ENCODE measurements at places on chromosomes 2 and 18.

DNA sequence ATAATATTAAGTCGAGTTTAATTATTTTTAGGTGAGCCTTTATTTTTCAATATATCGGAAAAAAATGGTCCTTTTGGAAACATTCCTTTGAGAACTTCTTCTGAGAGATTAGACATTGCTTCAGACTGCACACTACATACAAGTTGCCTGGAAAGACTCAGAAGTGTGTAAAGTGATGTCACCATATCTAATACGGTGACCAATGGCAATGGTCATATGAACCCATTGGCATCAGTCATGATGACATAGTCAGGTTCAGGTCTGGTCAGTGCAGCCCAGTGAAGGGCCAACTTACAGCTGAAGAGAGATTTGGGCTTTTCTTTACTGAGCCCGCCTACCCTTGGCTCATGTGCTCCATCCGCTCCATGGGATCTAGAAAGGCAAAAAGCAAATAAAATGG, 283.5 kb upstream of the EPAS1 start:
- DNase-seq = no peak

DNA sequence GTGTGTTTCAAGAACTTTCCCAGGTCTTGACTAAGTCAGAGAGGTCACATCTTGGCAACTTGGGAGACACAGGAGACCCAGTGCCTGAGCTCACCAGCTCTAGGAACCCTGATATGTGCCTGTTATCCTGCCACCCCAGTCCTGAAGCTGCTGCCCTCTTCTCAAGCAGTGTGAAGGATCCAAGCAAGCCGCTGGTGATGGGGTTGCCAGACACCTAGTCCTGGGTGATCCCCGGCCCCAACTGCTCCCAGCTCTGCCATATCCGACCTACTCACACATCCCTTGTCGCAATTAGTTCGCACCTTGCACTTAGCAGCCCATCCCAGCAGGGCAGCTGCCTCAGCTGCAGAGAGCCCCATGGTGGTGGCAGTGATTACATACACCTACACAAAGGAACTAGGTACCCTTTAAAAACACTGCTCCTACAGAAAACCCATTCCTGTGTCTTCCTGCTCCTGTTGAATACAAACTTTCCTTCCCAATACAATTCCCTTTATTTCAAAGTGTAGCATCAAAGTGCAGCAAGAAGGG, 247.2 kb upstream of the RAB12 start:
- DNase-seq = no peak

GRCh38 chr18:44915661-44916060, 235.0 kb downstream of the SETBP1 start:
- no peak for DNase-seq

DNA sequence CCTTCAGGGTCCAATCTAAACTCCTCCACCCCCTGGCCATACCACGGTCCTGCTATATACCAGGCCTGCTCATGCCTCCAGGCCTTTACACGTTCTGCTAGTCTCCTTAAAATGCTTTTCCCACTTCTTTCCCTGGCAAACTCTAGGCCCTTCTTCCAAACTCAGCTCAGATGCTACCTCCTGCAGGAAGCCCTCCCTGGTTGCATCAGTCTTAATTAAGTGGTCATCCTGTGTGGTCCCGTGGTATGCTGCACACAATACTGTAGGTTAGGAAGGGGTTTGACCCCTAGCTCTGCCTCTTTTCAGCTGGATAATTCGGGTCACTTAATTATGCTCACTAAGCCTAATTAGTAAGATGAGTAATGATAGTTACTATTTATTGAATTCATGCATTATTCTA, 85.9 kb upstream of the SP3 start:
- DNase-seq = no peak

GRCh38 chr2:192499476-192499875, 304.7 kb upstream of the TMEFF2 start:
- DNase-seq = peak; percentile 0

DNA sequence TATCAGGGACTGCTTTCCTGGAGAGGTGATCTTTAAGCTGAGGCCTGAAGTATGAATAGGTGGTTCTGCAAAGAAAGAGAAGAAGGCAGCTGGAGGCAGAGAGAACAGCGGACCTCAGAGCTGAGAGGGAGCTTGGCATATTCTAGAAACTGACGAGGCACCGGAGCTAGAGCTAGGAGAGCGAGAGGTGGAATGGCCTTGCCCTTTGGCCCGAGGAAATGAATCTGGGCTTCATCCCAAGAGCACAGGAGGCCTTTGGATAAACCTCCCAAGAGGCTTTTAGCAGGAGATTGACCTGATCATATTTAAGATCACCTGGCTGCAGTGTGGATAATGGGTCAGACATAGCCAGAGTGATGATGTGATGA, 7.9 kb downstream of the DYSF start:
- no peak for DNase-seq

DNA sequence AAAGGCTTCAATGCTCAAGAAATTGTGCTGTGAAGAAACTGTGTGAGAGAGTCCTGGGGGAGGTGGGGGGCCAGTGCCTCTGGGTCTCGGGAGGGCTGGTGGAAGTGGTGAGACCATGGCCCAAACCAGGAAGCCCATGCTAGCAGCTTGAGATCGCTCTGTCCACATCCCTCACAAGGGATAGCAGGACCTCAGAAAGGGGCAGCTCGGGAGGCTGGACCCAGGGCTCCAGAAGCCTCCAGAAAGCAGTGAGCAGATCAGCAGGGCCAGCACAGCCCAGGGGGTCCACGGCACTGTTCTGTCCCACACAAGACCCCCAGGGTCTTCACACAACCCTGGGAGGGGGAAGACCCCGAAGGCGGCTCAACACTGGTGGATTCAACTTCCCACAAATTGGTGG, 24.1 kb downstream of the ST8SIA5 start:
- DNase-seq = no peak

- no peak for DNase-seq
Measured at GRCh38 chr18:3690764-3691066, 240.7 kb downstream of the TGIF1 start.

DNA sequence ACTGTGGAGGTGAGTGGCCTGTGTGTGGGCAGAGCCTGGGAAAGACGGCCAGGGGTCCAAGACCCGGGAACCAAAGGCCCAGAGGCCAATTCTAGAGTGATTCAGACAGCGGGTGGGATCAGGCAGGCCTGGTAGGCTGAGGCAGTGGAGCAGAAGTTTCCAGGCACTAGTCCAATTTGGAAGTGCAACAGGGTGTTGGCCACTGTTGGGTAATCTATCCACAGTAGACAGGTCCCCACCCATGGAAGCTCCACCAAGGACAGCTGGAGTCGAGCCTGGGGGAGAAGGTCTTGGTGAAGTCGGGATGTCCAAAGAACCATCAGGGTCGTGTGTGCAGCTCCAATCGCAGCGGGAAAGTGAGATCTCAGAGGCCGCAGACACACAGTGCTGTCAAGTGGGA, 125.8 kb upstream of the COPS8 start:
- DNase-seq = no peak

- DNase-seq = no peak
Measured at GRCh38 chr18:71837547-71837946, 706.6 kb downstream of the CBLN2 start.

DNA sequence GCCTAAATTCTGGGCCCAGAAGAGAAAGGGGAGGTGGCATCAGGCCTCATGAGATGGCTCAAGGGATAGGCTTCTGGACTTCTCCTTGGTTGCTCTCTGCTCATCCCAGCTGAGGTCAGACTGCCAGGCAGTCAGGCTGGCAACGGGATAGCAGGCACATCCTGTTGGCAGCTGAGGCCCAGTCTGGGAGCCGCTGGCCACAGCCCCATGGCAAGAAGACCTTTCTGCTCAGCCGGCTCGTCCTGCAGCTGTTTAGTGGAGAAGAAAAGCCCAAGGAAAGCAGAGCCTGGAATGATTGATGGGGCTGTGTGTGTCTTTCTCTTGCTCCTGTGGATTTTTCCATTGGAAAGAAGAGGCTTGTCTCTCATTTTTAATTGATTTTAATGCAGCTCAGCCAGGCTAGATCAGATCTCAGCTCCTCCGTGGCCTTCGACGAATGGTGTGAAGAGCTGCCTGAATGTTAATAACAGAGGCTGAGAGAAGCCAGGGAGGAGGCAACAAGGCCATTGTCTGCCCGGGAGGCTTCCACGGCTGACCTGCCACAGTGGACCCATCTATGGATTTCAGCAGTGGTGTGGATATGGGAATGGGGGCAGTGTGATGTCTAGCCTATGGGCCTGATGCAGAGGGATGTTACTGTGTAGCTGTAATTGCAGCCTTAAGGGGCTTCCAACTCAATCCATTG, 99.5 kb downstream of the HS1BP3 start:
- no peak for DNase-seq

DNA sequence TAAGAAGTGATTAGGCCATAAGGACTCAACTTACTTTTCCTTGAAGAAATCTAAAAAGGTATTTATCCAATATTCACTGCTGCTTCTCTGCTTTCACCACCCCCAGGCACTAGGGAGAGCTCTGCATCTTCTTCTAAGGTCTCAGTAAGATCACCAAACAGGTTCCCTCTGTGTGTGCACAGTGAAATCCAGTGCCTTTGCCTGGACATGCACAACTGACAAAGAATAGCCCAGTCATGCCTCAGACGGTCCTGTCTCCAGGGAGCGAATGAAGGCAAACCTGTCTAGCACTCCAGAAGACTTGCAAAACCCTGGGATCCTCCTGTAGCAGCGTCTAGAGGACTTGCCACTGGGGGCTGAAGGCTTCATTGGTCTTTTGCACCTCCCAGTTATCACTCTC, 344.5 kb upstream of the LRATD1 start:
- DNase-seq = peak; percentile 78

GRCh38 chr2:218196974-218197373, 20.0 kb upstream of the ARPC2 start:
- no peak for DNase-seq

GRCh38 chr18:58941426-58942099, 76.9 kb downstream of the ZNF532 start:
- DNase-seq = no peak

DNA sequence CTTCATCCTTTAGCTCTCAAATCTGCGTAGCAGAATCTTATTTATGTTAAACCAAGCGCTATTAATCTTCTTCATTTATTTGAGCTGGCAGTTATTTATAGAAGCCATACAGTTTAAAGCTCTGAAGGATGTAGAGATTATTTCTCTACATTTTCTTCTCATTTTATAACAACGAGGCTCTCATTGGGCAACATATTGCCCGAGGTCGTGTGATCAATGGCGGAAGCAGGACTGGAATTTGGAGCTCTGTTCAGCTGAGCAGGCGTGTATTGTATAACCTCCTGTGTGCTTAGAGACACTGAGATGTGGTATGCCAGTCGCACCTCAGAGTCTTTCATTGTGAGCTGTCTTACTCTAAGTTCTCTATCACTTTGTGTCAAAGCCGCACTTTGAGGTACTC, 17.5 kb upstream of the DRC1 start:
- DNase-seq = peak; percentile 31

- DNase-seq = no peak
Measured at GRCh38 chr2:158719403-158719802, 75.7 kb upstream of the DAPL1 start.

DNA sequence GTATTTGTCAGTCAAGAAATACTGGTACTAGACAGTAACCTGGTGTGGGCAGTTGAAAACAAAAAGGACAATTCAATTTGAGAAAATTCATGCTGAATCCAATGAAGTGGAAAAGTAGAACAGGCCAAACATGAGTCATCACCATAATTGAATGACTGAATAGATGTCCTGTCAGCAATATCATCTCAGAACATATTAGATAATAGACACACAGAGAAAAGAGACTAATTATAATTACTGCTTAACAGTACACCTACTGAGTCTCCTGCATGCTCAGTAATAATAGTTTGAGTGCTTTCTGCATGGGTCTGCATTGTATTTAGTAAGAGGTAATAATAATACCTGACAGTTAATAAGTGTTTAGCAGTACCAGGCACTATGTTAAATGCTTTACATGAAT, 138.6 kb upstream of the ZC3H15 start:
- peak; percentile 24 for DNase-seq

GRCh38 chr2:182611009-182611408, 105.0 kb upstream of the DNAJC10 start:
- no peak for DNase-seq

DNA sequence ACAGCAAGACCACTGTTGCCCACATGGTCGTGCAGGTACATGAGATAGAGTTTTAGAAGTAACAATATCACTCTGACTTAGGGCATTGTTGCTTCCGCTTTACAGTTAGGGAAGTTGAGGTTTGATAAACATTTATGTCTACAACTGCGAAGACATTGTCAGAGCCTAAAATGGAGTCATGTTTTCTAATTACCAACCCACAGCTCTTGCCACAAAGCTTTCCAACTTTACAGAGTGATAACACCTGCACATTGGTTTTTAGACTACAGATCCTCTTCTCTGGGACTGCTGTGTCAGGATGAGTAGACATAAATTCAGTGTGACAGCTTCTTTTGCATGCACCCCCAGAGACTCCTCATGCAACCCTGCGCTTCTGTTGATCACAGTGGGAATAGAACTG, 119.0 kb downstream of the FEZ2 start:
- no peak for DNase-seq

- DNase-seq = peak; percentile 48
Measured at GRCh38 chr2:203077451-203077850, 62.8 kb downstream of the NBEAL1 start.

DNA sequence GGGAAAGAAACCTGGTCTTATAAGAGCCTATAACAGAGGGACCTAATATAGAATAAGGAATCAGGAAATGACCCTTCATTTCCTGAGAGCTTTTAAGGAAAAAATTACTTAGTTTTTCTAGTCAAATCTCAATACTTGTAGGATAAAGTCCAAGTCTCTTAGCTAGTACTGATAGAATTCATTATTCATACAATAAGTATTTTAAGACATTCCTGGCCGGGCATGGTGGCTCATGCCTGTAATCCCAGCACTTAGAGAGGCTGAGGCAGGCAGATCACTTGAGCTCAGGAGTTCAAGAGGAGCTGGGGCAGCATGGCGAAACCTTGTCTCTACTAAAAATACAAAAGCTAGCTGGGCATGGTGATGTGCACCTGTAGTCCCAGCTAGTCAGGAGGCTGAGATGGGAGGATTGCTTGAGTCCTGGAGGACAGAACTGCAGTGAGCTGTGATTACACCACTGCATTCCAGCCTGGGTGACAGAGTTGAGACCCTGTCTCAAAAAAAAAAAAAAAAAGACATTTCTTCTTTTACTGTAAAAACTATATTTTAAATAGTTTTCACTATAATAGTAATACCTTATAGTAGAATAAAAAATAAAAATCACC, 3.2 kb downstream of the RAB3GAP1 start:
- peak; percentile 24 for DNase-seq

DNA sequence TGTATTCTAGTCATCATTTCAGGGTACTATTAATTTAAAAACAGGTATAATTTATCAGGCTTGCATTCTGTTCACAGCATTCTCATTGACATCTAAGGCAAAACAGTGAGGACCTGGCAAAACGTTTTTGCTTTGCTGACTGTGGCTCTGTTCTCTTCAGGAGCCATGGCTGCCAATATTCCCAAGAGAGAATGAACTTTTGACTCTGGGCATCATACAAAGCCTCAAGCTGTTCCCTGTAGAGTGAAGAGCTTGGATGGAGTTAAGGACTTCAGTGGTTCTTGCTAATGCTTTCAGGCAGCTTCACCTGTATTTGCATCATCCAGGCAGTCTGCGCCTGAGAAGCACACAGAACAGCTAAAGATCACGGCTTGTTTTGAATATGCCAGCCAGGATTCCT, 65.9 kb upstream of the CAVIN2 start:
- DNase-seq = no peak
